ENCODE measurements at places on chromosomes 7 and 10.

DNA sequence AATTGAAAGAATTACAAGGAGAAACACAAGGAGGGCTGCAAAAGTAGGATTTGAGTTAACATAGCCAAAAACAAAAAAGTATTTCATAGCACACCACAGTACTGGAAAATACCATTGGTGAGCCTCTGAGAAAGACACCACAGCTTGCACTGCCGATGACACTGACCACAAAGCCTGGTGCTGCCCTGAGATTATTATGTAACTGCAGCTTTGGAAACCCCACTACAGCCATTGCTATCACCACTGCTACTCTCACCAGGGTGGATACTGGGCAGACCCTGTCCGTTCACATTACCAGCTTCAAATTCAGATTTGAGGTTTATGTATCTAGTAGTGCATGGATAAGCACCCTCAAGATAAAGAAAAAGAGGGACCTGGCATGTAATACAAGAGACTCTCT is 1246.7 kb upstream of the SORCS1 start:
- DNase-seq = no peak

- no peak for DNase-seq
Observed at GRCh38 chr10:60376221-60377041, 13.2 kb downstream of the ANK3 start.

GRCh38 chr10:14838582-14839304 is 637 bp downstream of the HSPA14 start:
- DNase-seq = peak; percentile 45

DNA sequence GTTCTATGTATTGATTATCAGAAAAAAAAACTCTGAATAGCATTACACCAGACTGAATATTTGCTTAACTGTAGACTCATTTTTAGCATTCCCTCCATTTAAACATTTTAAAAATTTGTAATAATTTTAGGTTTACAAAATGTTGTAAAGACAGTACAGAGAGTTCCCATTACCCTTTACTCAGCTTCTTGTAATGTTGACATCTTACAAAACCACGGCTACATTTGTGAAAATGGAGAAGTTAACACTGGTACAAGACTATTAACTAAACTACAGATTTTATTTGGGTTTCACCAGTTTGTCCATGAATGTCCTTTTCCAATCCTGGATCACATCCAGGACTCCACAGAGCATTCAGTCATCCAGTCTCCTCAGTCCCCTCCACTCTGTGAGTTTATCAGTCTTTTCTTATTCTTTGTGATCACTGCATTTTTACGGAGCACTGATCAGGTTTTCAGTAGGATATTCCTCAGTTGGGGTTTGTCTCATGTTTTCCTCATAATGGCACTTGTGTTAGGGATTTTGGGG is 130.0 kb upstream of the EEPD1 start:
- no peak for DNase-seq

DNA sequence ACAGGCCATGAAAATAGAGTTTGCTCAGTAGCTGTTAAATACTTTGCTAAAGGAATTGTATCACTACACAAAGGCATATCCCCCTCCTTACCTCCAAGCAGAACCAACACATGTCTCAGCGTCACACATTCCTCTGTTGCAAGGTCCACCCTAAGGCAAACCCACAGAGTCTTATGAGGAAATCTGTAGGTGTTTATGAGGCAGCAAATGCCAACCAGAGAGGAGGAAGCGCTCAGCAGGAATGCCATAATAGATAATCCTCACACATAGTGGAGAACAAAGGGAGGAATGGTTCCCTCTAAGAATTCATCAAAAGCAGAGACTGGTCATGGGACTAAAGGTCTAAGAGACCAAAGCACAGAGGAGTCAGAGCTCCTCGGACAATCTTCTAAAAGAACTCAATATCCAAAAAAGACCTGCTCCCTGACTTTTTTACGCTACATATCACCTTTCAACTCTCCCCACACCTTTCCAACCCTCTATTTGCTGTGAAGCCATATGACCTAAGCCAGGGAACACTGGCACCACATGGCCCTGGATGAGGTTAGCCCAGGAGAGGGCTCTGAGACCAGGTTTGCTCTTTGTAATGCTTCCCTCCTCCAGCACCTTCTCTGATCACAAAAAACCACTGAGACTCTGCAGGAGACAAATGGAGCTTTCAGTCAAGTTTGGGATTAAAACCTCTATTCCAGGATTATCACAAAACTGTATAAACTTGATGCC is 7.3 kb downstream of the SLC25A13 start:
- DNase-seq = no peak

- no peak for DNase-seq
Observed at GRCh38 chr7:158023157-158023556, 564.5 kb downstream of the PTPRN2 start.

DNA sequence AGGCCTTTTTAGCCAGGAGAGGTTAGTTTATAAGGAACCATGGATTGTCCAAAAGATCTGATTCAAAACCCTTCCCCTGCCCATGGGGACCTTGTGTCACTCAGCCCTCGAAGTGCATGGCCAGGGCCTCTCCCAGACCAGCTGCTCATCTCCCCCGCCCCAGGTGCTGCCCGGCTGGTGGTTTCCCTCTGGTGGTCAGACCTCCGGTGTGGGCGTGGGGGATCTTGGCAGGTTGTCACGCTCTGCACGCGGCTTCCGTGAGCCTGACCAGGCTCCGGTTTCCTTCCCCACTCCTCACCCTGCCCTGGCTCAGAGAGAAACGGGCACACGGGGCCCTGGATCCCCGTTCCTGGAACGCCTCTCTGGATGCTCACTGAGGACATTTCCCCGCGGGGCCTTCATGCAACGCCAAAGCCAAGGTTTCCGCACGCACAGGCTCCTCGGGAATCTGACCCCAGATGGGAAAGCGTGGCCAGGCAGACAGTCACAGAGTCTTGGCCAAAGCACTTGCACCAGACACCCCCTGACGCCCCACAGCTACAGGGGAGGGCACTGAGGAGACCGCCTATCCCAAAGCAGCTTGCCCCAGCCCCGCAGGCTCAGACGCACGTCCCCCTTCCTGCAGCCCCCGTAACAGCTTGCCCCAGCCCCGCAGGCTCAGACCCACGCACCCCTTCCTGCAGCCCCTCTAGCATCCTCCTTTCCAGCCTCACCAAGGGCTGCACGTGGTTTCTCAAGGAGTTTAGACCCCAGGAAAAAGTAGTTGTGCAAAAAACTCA is 7.8 kb upstream of the DIP2C start:
- no peak for DNase-seq

GRCh38 chr10:69802424-69803161 is 887 bp downstream of the COL13A1 start:
- peak; percentile 78 for DNase-seq

DNA sequence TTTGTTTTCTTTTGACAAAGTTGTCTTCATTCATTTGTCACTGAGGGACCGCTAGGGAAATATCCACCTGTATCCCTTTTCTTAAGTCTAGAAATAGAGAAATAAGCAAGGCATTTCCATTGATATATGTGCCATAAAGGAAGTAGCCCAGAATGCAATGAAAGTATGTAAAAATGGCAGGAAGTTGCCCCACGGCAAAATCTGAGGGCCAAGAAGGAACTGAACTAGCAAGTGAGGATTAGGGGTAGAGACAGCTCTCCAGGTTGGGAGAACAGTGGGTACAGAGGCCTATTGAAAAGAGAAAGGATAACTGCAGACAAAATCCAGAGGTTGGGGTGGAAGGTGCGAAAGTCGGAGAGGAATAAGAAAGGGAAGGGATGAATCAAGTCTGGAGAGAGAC is 56.6 kb upstream of the TOMM7 start:
- no peak for DNase-seq

- no peak for DNase-seq
Observed at GRCh38 chr10:93718937-93719725, 16.7 kb upstream of the FRA10AC1 start.

- DNase-seq = no peak
Observed at GRCh38 chr7:36810489-36810888, 86.2 kb upstream of the AOAH start.

DNA sequence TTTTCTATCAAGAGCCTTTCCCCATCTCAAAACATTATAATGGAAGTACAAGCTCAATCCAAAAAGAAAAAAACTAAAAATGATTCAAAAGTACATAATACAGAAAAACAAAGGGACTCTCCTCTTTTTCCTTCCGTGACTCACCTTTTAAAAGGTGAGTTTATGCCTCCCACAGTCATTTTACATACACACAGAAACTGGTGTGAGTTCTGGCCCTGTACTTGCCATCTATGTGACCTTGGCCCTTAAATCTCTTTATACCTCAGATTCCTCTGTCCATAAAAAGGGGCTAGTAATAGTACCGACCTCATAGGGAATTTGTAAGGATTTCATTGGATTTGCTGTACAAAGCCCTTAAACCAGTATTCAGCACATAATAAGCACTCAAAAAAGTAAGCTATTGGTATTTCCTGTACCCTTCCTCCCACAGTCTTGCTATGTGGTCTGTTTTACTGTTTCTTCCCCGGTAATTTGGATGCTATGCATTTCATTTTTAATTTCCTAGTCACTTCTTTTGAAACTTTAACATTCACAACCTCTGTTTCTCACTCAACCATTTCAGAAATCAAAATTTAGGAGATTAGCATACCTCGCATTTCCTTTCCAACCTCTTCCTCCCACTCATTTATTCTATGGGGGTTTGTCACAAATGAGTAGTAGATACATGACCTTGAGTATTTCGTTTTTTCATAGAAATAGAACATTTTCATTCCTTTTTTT is 39.0 kb downstream of the STK17A start:
- DNase-seq = no peak

GRCh38 chr10:32318476-32318896 is 28.5 kb downstream of the EPC1 start:
- DNase-seq = no peak

DNA sequence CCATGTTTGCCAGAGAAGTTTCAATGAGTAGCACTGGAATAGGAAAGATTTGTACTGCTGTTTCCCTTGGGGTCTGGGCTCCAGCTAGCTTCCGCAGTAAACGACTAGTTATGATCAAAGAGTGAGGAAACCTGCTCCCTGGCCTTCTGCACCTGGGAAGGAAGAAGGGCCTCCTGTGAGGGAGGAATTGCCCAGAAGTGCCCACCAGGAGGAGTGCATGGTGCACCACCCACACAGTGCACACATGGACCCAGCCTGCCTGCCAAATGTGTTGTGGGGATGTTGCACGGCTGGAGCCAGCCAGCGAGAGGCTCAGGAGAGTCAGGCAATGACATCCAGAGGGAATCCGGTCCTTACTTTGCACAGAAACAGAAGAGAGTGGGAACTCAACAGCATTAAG is 27.0 kb upstream of the FAM107B start:
- no peak for DNase-seq

GRCh38 chr10:124319926-124320391 is 98.8 kb downstream of the OAT start:
- no peak for DNase-seq

- no peak for DNase-seq
Observed at GRCh38 chr10:80421050-80421706, 12.8 kb downstream of the PRXL2A start.

DNA sequence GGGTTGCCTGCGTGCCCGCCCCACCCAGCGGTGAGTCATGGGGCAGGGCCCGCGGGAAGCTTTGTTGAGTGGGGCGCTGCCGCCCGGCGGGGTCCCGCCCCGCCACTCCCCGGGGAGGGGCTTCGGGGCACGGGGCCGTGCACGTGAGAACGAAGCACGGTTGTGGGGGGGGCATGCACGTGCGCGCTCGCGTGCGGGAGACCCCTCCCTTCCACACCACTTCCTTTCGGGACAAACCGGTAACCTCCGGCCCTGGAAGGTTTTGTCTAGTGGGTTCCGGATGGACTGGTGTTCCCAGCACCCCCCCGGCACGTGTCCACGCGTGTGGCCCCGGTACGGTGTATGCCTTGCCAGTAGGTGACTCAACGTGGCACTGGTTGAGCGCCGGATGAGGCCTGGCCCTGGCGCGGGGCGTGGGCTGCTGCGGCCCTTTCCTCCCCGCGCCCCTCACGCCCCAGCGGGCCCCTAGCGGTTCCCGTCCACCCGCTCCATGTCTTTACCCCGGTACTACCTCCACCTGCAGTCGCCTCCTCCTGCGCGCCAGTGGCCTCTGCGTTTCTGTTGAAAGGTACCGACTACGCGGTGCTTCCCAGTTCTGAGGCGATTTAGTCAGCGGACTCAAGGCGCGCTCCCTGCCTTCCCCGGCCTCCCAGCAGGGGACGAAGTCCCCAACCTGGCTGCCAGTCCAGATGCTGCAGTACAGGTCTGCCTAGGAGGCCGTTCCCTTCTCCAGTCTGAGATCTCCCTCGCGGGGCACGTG is 3.1 kb downstream of the ADIRF start:
- DNase-seq = peak; percentile 93

GRCh38 chr7:32044739-32045138 is 25.5 kb downstream of the PDE1C start:
- DNase-seq = no peak

DNA sequence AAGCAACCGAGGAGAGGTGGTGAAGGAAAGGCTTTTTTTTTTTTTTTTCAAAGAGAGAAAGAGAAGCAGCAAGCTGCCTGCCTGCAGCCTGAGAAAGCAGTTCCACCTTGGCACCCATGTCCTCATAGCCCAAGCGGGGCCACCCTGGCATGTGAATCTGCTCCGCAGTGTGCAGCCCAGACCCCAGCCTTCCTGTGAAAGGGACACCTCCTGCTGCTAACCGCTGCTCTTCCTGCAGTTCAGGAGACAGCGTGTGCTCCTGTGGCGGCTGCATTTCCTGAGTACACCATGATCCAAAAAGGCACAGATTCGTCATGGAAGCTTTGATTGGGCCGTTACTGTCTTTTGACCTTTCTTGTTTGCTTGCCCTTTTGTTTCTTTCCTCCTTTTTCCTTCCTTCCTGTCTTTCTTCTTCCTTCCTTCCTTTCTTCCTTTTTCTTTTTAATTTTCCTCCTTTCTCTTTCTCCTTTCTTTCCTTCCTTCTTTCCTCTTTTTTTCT is 38.1 kb downstream of the IKZF1 start:
- DNase-seq = no peak

GRCh38 chr10:78724846-78725245 is 343.9 kb upstream of the ZMIZ1 start:
- DNase-seq = no peak

DNA sequence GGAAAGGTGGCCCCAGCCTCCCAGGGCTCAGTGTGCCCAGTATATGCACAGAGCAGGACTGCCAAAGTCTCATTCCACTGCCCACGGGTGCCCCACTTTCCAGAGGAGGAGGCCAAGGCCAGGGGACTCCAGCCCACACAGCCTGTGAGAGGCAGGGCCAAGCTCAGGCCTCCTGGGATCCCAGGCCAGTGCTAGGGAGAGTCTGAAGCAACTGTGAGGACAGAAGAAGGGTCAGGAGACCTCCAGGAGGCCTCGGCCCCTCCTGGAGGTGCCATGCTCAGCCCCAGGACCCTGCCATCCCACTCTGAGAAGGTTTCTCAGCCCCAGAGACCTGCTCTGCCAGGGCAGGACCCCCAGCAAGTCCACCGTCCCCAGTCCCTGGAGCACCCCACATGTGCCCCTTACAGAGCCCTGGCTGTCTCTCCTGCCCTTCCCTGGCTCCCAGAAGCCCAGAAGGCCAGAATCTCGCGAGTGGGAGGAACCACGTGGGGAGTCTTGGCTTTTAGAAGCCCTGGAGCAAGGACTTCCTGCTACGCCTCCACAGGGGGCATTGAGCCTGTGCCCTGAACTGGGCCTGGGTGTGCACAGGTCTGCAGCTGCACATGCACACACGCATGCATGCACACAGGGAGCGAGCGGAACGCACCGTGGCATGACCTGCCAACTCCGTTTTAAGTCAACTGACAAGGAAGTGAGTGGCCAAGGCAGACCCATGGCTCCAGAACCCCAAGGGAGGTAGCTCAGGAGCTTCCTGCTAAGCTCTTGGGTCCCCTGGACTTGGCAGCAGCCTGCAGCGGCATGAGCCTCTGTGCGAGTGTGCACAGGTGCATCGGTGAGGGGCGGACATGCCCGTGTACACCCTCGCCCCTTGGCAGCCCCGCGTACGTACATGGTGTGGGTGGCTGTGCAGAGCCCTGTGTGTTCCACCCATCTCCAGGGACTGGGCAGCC is 33.6 kb downstream of the ZCCHC24 start:
- no peak for DNase-seq

- peak; percentile 93 for DNase-seq
Observed at GRCh38 chr7:76303202-76304147, 1.0 kb downstream of the HSPB1 start.
